ENCODE measurements at places on chromosomes 4 and X.

- DNase-seq: no peak
Observed at GRCh38 chr4:53455766-53456165, 78.3 kb downstream of the FIP1L1 start.

DNA sequence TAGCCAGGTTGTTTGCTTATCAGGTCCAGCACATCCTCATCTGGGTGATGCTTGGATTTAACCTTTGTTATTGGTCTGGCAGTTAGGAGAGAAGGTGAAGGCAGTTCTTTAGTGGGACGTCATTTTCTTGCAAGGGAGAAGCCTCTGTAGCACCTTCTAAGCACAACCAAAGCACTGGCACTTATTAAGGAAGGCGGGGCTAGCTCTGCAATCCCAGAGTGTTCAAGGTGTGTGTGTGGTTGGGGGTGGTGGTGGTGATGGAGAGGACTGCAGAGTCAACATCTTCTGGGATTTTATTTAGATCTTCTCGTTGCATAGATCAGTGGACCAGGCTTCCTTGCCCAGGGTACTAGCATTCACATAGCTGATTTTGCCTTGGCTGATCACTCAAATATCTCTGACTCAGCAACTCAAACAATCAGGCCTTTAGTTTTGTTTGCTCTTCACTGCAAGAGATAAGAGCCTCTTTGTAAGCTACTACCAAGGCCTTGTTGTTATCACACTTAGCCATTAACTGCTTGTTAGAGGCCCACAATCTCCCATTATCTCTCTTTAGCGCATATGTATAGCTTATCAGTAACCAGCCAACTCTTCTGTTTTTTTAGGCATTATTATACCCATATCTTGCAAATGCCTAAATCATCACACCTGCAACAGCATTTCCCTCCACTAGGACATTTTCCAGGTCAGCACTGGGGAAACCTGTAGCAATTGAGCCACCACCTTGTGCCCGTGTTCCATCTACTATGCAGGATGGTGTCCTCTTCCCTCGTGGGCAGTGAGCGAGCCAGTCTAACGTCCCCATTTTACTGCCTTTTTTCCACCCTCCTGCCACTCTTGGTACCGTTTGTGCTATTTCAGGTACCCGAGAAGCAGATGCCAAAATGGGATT lies 36.5 kb upstream of the LINC00632 start:
- DNase-seq: no peak

- DNase-seq: no peak
Observed at GRCh38 chr4:185840201-185840600, 28.2 kb upstream of the SORBS2 start.

DNA sequence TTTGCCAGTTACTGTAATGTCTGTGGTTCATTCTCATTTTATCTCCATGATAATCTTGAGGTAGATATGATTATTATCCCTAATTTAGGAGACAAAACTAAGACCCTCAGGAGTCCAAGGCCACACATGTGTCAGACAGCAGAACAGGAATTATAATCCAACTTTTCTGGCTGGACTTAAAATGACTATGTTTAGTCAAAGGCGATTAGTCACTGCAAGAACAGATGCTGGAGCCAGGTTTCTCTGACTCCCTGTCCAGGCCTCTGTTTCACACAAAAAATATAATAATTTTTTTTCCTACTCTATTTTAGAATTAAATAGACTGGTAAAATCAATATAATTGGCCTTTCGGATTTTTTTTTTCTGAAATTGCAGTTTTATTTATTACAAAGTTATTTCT lies 56.7 kb upstream of the TMEM131L start:
- DNase-seq: no peak

DNA sequence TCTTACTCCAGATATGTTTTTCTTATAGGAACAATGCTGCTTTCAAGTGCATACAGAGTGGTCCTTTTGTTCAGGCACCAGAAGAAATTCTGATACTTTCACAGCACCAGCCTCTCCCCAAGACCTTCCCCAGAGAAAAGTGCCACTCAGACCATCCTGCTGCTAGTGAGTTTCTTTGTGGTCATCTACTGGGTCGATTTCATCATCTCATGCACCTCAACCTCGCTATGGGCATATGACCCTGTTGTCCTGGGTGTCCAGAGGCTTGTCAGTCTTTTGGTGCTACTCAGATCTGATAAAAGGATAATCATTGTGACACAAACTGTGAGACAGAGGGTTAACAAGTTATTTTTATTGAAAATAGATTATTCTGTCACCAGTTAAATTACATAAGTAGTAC lies 39.5 kb downstream of the WDR13 start:
- DNase-seq: no peak

DNA sequence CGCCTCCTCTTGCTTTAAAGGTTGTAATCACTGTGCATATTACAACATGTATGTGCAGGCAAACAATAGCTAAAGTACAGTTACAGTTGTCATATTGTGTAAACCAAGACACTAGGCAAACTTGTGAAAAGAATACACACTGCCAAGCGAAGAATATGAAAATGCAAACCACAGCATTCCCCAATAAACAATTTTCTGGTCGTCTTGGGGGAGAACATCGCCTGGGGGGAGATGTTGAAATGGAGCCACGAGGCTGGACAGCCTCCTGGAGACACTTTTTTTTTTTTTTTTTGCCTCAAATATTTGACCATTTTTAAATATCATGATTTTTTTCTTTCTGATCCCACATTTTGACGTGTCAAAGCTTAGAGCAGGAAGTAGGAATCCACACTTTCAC lies 51.7 kb upstream of the PDLIM3 start:
- DNase-seq: no peak

- DNase-seq: no peak
Observed at GRCh38 chrX:16662402-16662801, 12.4 kb downstream of the S100G start.

- DNase-seq: no peak
Observed at GRCh38 chrX:47579537-47579936, 2.7 kb upstream of the TIMP1 start.

All from AG09309 (cell line).